ENCODE measurements at places on chromosomes 4 and X.

GRCh38 chrX:149877636-149878035 lies 3.3 kb upstream of the MAGEA8 start:
- DNase-seq, result no peak

DNA sequence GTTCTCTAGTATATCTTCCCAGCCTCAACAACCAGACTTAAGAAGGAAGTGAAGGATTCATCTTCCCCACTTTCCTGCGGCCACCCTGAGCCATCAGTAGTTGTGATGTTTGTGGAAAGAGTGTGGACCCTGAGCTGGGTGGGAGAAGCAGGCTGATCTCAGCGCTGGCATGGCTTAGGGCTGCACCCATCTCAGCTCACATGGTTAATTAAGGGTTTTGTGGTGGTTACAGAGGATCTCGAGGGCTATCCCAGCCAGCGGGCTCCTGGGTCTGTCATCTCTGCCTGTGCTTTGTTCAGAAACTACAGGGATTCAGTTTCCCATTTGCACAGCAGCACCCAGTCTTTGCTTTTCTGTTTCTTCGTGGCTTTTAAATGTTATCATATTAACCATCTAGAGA lies 163.4 kb downstream of the PTTG2 start:
- DNase-seq, result no peak

DNA sequence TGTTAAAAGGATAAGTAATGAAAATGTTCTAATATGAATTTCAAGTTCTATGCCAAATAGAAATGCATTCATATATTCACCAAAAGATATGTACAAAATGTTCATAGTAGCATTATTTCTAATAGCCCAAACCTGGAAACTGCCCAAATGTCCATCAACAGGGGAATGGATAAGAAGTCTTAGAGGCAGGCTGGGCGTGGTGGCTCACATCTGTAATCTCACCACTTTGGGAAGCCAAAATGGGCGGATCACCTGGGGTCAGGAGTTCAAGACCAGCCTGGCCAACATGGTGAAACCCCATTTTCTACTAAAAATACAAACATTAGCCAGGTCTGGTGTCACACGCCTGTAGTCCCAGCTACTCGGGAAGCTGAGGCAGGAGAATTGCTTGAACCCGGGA lies 2.3 kb upstream of the HPRT1 start:
- DNase-seq, result no peak

DNA sequence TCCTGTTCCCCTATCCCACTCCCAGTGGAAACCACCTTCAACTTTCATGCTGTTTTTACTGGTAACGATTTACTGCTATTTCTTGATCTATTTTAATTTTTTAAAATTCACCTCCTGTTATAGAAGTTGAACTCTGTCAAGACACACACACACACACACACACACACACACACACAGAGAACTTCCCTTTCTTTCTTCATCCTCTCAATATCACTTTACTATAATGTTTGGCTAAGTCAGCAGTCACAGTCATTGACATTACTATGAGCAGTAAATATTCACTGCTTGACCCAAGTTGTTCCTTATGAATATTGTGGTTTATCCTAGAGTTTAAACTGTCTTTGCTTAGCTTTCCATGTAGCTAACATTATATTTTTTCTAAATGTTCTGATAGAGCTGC lies 24.0 kb upstream of the SGMS2 start:
- no peak for DNase-seq

DNA sequence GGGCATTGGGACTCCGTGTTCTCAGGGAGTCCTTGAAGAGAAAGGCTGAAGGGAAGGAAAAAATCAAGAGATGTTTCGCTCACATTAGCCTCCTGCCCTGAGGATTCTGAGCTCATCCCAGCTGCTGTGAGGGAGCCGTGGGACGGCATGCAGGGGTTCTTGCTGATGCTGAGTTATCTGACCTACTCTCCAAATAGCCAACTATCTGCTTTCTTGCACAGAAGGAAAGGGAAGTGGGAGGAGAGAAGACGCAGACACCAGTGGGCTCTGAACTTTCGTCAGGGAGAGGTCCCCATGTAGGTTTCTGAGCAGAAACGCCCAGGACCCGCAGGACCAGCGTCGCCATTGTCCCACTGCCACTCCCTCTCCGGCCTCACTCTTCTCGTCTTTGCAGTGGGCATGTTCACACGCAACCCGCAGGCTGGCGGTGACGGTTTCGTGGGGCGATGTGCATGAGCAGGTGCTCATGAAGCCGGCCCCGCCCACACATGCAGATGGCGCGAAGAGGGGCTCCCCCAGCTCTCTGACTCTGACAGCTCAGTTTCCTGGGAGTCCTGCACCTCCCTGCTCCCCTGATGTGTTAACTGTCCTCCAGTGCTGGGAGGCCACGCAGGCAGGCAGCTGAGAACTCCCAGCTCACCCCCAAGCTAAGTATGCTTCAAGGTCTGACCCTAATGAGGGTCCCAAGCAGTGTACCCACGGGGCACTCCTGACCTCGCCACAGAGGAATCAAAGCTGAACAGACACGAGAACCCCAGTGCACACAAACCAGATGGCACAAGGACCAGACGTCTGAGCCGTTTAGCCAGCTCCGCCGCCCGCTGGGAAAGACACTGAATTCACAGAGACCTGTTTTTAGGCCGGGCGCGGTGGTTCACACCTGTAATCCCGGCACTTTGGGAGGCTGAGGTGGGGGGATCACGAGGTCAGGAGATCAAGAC lies 13.6 kb upstream of the ABLIM2 start:
- DNase-seq, result no peak

GRCh38 chr4:180717451-180718033 lies 1525.7 kb upstream of the TENM3 start:
- no peak for DNase-seq
